ENCODE measurements at places on chromosomes 4 and X.

DNA sequence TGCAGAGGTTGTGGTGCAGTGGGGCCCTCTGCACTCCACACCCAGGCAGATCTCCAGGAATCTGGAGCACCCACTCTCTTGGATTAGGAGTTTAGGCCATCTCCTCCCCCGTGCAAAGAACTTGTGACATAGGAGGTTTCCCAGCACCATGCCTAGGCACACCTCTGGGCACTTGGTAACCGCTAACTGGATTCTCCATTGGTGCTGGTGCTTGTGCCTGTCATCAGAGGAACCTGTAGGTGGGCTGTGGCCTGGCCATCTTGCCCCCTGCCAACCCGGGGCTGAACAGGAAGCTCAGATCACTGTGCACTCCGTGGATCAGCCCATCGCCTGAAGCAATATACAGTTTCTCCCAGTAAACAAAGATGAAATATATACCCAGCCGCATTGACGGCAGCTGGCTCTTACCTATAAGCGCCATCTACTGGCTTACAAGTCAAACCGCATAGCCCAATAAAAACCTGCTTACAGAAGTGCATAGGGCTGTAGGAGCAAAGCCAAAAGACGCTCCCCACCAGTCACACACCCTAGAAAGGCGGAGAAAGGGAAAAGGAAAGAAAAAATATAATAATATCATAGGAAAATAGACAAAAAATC lies 19.1 kb upstream of the TEX13B start:
- peak; percentile 2 for DNase-seq

GRCh38 chr4:81600520-81601357 lies 129.0 kb upstream of the RASGEF1B start:
- DNase-seq, result no peak

GRCh38 chrX:126165721-126166461 lies at the start of gene DCAF12L2:
Gene DCAF12L2 (minus strand): TSS chrX:126166289. CDS start chrX:126165924, 365 bp downstream.
- peak; percentile 0 for DNase-seq

GRCh38 chr4:81506731-81507130 lies 35.0 kb upstream of the RASGEF1B start:
- DNase-seq, result no peak

- DNase-seq, result no peak
Observed at GRCh38 chr4:26590639-26591038, 6.8 kb downstream of the TBC1D19 start.

DNA sequence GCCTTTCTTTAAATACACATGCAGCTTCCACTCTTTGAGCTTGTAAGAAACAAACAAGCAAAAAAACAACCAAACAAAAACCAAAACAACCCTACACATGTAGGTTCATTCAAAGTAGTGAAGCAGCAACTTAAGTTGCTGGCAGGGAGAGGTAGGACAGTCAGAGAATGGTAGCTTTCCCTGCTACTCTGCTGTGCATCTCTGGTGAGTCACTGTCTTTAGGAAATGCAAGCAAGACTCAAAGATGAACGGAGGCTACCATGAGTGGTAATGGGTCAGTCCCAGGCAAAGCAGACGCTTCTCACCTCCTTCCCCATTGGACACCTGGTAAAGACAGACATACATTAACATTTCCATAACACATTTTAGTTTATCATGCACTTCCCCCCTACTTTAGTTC lies 43.2 kb downstream of the PGRMC2 start:
- DNase-seq, result no peak

- DNase-seq, result no peak
Observed at GRCh38 chr4:142500966-142501365, 345.1 kb downstream of the INPP4B start.

- DNase-seq, result no peak
Observed at GRCh38 chr4:1055721-1056590, 44.5 kb downstream of the FGFRL1 start.

DNA sequence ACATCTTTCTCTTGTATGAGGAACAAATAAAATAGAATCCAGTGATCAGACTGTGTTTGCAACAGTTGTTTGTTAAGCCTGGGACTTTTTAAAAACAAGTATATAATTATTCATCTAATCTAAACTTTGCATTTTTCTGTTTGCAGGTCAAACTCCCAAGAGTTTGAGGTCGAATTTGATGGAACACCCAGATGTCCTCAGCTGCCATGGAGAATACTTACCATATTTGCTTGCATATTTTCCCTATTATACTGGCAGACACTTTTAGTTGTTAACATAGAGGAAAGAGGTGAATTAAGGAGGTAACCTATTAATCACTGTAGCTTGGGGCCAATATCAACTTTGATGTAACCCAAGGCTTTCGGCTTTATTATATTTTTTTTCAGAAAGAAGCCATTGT lies 401.5 kb upstream of the DIPK2B start:
- DNase-seq, result no peak

- DNase-seq, result peak; percentile 35
Observed at GRCh38 chr4:5870701-5871100, 22.2 kb downstream of the CRMP1 start.

- DNase-seq, result no peak
Observed at GRCh38 chr4:169849456-169849855, 91.7 kb upstream of the HPF1 start.

- DNase-seq, result no peak
Observed at GRCh38 chrX:40385256-40385655, 195.5 kb upstream of the ATP6AP2 start.

- DNase-seq, result no peak
Observed at GRCh38 chrX:8284131-8284530, 113.1 kb upstream of the VCX2 start.

GRCh38 chrX:49166914-49167739 lies 4.6 kb downstream of the MAGIX start:
- no peak for DNase-seq

DNA sequence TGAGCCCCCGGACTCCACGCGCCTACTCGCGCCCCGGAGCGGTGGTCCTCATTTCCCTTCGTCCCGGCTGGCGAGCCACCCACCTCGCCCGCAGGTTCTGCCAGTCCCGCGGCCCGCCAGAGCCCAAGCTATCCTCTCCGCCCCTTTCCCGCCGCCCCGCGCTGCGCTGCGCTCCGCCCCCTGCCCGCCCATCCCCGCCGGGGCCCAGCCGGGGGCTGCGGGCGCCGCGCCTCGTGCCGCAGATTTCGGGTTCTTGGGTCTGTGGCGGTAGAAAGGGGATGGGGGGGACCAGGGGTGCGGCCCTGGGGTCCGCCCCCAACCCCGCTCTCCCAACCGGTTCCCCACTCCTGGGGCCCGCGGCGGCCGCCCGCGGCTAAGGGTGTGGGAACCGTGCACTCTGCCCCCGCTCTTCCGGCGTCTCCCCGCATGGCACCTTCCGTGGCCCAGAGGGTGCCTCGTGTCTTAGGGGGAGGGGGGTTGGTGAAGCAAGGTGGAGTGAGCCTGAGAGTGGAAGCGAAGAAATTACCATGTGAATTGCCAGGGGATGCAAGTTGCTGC lies 650.8 kb upstream of the DIPK2B start:
- peak; percentile 0 for DNase-seq

DNA sequence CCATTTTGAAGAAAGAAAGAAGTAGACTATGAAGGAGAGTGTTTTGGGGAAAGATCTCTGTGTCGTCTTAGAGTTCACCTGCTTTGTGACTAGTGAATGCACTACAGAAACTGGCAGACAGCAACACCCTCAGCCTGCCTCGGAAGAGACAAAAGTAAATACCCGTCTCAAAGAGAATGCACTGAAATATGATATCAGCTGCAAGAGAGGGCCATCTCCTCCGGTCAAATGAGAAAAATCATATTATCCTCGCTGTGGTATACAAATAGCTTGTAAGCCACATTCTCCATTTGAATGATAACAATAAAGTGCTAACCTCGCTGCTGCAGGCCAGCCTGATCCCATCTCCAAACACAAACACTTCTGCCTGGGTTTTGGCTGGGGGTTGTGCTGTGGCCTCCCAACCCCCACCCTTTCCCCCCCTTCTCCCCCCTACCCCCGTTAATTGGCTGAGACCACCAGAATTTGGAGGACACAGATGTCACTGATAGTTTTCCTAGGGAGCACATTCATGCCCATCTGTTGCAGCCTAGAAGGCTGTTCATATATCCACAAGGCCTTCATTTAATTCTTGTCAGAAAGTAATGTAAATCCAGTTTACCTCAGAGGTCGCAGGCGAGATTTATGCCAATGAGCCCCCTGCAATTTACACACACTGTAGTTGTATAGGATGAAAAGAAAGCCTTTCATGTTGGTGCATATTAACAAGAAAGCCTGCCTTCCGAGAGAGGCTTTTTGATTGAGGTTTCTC lies 46.3 kb downstream of the ALPK1 start:
- DNase-seq, result no peak

DNA sequence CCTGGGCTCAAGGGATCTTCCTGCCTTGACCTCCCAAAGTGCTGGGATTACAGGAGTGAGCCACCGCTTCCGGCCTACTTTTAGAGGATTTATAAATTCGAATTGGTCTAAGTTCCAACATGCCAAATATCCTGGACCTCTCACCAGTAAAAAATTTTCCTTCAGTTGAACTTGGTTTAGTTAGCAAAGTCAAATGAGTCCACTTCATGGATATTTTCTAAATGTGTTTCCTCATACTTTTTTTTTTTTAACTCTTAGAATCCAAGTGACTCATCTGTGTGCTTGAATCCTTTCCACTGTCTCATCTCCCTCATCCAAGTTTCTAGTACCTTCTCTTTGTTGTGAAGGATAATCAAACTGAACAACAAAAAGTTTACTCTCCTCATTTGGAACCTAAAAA lies 49.7 kb downstream of the RBM47 start:
- DNase-seq, result no peak

- DNase-seq, result no peak
Observed at GRCh38 chrX:48961585-48962091, 4.2 kb upstream of the OTUD5 start.

GRCh38 chrX:371907-372306 lies 14.8 kb downstream of the PPP2R3B start:
- DNase-seq, result no peak

DNA sequence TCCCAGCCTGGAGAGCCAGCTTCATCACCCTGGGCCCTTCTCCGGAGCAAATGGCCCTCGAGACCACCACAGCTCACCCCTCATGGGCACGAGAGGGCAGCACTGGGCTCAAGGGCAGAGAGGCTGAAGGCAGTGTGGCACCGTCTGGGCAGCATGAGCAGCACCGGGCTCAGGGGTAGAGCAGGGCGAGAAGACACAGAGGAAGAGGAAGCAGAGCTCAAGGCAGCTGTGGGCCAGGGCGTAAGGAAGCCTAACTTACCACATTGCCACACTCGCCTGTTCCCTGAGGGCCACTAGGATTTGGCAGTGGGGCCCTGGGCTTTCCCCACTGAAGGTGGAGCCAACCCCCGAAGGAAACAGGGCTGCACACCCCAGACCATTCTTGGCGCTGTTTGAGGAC lies 15.5 kb downstream of the ZNF185 start:
- DNase-seq, result no peak

- DNase-seq, result no peak
Observed at GRCh38 chr4:101345271-101345595, 2.1 kb downstream of the PPP3CA start.

DNA sequence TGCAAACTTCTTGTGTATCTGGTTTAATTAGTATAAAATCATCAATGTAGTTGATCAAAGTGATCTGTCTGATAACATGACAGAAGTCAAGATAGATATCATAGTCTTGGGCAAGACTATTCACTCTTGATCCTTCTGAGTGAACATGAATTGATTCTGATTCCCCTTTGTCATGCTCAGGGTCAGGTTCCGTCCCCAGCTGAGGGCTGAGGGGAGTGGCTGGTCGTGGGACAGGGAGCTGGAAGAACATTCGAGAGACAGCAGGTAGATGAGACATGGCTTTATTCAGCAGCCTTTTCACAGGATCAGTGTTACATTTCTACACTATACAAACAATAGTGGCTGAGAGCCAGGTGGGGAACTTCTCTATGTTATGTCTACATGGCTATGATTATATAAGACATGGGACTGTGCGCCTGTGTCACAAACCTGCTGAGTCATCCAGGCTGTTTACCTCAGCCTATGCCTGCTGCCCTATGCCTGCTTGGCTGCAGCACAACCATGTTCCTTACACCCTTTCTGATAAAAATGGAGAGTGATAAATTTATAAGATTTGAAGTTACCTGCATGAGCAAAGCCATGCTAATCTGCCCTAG lies 586.9 kb upstream of the NR3C2 start:
- DNase-seq, result no peak

DNA sequence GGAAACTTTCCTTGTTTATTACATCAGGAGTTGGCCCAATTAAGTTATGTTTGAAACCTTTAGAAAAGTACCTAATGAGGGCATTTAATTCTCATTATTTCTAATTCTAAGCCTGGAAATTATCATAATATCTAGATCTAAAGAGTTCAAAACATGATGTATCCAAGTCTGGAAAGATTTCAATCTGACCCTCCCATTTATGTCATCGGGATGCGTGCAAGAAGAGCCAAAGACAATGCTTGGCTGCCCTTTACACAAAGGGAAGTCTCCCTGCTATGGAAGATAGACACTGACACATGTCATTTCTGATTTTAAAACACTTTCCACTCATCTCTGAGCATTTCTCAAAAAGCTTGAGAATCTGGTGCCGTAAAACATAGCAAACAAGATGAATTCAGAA lies 222.4 kb downstream of the ANTXR2 start:
- DNase-seq, result no peak

- no peak for DNase-seq
Observed at GRCh38 chrX:66020631-66021334, 19.1 kb downstream of the VSIG4 start.

DNA sequence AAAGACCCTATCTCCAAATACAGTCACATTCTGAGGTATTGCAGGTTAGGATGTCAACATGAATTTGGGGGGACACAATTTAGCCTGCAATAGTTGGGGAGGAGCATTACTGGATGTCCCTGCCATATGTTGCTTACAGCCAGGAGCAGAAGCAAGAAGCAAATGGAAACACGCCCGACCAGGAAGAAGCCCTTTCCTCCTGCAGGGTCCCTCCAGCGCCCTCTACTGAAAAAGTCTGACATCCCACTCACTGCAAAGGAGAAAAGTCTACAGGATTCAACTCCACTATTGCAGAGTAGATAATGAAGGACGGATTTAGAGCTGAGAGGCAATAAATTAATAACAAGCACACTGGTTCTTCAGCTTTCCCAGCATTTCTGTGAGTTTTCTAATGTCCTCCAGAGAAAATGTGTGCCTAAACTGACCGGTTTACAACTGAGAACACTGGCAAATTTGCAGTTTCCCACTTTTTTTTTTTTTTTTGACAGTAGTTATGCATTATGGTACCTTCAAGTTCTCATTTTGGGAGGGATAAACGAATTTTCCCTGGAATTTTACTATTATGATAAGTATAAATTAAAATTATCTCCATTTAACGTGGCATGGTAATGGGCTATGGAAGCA lies 31.7 kb downstream of the COQ2 start:
- DNase-seq, result peak; percentile 68
